ENCODE measurements at places on chromosomes 7 and 10.

GRCh38 chr10:125448596-125448995 lies 234.4 kb downstream of the TEX36 start:
- DNase-seq = no peak

DNA sequence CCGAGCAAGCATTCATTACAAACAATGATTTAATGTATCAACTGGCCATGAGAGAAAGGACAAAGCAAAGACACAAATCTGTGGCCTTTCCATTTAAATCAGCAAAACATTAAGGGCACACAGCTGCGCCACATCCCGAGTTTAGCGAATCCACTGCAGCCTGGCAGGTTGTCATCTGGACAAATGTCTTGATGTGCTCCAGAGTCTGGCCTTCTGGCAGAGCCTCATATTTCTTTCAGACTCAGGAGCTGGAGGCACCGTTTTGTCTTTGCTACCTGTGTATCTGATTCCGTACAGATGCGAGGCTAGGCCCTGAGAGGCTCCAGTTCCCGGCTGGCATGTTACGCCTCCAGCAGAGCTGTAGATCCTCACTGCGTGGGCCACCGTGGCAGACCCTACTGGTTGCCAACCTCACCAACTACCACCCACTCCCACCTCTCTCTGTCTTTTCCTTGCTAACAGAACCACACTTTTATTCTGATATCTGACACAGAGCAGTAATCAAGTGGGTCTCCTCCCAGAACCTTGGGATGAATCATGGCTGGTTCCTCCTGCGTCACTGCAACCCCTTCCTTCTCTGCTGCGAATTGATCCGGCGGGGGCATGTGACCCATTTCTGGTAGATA lies 40.9 kb upstream of the EFCAB10 start:
- no peak for DNase-seq

- DNase-seq = no peak
Measured at GRCh38 chr10:14773551-14774213, 1.0 kb downstream of the FAM107B start.

DNA sequence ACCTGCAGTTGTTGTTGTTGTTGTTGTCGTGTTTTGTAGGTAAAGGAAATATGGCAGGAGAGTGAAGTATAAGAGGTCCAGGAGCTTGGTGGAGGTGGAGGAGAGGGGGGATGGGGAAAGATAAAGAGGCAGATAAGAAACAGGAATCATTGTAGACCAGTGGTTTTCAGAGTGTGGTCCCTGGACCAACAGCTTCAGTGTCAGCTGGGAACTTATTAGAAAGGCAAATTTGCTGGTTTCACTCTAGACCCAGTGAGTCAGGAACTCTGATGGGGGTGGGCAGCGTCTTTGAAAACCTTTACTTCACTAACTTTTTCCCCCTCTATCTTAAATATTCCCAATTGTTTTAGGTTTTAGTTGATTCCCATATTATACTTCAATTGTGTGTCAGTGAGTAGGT lies 241.5 kb downstream of the AUTS2 start:
- DNase-seq = no peak

DNA sequence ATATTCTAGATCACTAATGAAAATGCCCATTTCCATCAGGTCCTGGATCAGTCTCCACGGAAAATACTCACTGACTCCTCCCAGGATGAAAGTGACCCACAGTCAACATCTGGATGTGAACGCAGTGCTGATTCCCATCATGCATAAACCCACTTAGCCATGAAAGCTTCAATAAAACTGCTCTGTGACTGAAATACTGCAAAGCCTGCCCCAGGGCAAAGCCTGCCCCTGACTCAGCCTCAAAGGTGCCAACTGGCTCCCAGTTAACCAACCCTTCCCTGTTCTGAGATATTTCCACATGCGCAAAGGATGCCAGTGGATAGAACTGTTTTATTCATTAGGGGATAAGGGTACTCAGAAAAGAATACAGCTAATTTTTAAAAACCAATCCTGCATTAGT lies 24.0 kb downstream of the OSBPL3 start:
- no peak for DNase-seq

DNA sequence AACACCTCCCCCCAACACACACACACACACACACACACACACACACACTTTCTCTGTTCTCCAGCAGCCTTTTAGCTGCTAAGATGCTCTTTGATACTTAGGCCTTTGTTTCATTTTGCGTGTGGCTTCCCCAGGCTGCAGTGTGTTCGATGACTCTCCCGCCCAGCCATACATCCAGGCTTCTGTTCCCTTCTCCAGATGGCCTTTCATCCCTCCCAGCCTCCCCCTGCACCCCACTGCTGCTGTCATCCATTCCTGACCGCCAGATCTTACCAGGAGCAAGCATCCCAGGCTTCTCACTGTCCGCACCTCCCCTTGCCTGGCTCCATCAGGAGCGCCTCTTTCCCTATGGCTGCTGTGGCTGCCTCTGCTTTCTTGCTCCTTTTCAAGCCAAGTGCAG lies 77.8 kb upstream of the PPIF start:
- no peak for DNase-seq

DNA sequence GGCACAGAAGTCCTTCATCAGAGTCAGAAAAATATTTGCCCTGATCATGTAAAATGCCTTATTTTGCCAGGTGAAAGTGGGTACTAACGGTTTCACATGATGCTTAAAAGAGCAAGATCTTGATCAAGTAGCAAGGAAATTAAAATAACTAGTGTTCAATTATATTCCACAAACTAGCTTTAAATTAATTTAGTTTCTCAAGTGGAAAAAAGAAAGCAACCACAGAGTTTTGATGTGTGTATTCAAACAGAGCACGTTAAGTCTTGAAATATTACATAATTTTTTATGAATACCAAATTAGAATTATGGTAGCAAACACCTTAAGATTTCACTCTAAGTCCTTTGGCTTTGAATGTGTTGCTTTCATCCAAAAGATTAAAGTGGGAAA lies 47.3 kb downstream of the PIP4K2A start:
- no peak for DNase-seq

GRCh38 chr10:89664203-89664602 lies 19.2 kb upstream of the PANK1 start:
- DNase-seq = no peak

GRCh38 chr7:155815332-155816191 lies 3.3 kb upstream of the SHH start:
- DNase-seq = peak; percentile 91

DNA sequence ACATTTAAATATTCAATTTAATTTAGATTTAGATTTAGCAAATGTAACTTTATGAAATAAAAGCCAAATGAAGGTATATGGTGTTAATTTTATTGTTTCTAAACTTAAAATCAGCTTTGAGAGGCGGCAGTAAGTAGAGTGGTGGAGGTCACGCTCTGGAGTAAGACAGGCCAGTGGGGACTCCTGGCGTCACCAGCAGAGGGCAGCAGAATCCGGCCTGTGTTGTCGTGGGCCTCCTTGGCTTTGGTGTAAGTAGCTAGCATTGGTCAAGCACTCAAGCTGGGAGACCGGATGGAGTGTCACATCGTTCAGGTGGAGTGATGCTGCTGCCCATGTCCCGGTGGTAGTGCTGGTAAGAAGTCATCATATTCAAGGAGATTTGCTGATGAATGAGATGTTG lies 98.7 kb upstream of the DNAJB6 start:
- DNase-seq = no peak

DNA sequence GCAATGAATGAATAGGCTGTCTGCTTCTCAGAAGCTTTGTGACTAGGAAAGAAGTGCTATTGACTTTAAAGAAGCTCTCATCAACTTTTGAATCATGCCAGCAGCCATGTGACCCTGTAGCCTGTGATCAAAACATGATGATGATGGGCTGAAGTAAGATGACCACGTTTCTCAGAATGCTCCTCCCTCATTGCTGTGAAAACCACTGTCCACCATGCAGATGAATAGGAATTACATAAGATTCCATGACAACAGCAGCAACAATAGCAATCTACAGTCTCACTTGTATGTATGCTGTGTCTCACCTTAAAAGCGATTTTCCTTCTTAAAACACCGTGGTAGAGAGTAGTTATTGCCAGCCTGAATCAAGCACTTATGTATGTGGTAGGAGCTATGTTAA lies 228.4 kb downstream of the TRIL start:
- no peak for DNase-seq

- DNase-seq = peak; percentile 17
Measured at GRCh38 chr10:32148864-32149251, 92.6 kb upstream of the KIF5B start.

GRCh38 chr10:22837771-22838170 lies 90.1 kb upstream of the ARMC3 start:
- DNase-seq = no peak

- DNase-seq = no peak
Measured at GRCh38 chr7:117411539-117411938, 15.8 kb downstream of the ASZ1 start.
